ENCODE measurements at places on chromosomes 11 and 22.

GRCh38 chr22:43148581-43148980 lies 2.8 kb upstream of the TSPO start:
- DNase-seq: no peak

DNA sequence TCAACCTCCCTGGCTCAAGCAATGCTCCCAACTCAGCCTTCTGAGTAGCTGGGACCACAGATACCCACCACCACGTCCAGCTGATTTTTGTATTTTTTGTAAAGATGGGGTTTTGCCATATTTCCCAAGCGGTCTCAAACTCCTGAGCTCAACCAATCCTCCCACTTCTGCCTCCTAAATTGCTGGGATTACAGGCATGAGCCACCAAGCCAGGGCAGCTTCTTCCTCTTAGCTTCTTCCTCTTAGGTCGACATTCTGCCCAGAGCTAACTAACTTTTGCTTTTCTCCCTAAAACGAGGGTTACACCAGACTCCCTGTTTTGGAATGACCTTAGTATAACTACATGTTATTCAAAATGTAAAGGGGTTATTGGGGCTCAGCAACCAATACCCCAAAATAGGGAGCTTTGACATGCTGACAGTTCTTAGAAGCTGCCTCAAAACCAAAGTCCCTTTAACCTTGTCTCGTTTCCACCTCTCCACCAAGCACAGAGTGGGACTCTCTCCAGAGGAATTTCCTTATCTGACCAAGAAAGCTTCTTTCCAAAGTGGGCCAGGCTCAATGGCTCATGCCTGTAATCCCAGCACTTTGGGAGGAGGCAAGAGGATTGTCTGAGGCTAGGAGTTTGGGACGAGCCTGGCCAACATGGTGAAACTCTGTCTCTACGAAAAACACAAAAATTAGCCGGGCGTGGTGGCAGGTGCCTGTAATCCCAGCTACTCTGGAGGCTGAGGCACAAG lies 7.0 kb downstream of the HPS5 start:
- no peak for DNase-seq

DNA sequence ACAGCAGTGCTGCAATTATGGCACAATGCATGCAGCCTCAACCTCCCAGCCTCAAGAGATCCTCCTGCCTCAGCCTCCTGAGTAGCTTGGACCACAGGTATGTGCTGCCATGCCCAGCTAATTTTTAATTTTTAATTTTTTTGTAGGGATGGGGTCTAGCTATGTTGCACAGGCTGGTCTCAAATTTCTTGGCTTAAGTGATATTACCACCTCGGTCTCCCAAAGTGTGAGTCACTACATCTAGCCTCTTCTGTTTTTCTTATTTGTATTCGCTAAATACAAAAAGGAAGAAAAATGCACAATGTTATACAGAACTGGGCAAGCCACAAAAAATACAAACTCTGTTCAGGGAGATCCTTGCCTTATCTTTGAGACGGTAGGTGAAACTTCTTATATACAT lies 62.1 kb downstream of the DDI1 start:
- DNase-seq: no peak

DNA sequence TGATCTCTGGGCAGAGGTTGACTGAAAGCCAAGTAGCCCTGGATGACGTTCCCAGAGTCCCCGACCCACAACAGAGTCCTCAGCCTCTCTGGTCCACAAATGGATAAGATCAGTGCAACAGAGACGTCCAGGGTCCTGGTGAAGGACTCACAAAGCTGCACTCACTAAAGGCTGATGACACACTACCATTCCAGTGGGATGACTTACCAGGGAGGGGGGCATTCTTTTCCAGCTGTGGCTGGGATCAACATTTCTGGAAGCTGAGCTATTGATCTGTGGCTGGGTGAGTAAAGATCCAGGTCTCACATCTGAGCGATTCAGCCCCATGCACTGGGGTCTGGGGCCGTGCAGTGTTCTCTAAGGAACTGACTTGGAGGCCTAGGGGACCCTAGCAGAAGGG lies 296.2 kb downstream of the NTM start:
- DNase-seq: no peak

GRCh38 chr11:94885133-94885532 lies 88.2 kb downstream of the CWC15 start:
- no peak for DNase-seq

DNA sequence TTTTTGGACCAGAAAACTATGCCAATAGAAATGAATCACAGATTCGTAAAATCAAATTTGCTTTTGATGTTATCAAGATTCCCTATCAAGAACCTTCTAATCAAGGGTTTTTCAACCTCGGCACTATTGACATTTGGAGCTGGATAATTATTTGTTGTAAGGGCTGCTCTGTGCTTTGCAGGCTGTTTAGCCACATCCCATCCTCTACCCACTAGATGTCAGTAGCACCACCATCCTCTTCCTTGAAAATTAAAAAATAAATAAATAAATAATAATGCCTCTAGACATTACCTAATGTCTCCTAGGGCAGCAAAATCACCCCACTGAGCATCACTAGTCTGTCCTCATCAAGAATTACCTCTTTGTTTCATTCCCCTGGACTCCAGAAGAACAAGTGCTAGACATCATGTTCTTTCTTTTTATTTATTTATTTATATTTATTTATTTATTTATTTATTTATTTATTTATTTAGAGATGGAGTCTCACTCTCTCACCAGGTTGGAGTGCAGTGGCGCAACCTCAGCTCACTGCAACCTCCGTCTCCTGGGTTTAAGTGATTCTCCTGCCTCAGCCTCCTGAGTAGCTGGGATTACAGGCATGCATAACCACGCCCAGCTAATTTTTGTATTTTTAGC lies 744.7 kb downstream of the KCNA4 start:
- no peak for DNase-seq

- no peak for DNase-seq
Observed at GRCh38 chr11:130369141-130369691, 54.5 kb upstream of the ZBTB44 start.

DNA sequence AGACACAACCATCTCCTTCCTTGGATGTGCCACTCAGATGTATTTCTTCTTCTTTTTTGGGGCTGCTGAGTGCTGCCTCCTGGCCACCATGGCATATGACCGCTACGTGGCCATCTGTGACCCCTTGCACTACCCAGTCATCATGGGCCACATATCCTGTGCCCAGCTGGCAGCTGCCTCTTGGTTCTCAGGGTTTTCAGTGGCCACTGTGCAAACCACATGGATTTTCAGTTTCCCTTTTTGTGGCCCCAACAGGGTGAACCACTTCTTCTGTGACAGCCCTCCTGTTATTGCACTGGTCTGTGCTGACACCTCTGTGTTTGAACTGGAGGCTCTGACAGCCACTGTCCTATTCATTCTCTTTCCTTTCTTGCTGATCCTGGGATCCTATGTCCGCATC lies 489 bp downstream of the OR10A4 start:
- no peak for DNase-seq

- DNase-seq: no peak
Observed at GRCh38 chr11:1938343-1939005, 8.7 kb upstream of the MRPL23 start.

DNA sequence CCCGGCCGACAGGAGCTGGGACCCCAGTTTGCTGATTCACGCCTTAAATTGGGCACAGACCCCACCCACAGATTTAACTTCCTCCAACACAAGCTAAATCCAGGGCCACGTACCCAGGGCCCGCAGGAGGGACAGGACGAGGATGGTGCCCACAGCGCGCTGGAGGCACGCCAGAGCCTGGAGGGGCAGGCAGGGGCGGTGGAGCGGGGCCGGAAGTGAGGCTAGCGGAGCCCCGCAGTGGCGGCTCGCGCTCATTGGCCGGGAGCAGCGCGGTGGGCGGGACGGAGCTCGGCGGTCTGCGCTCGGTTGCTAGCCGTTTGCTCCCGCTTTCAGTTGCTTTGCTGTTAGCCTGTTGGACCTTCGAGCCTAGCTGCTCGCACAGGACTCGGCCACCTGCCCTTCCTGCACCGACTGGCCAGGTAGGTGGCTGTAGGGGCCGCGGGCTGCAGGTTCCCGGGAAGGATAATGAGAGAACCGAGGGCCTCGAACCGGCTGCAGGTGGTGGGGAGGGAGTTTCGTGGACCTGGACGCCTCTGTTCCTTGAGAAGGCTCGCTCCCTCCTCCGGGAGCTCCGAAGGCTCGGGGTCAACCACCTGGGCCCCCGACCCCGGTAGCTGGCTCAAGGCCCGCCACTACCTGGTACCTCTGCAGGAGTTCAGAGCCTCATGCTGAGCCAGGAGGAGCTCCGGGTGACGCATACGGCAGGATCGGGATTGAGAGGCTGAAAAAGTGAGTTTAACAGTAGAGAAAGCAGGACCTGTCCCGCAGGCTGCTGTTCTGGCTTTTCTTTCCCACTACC lies at the start of gene CCDC134:
CCDC134 (plus strand) TSS at position 332 of the 799 bp plus-strand sequence. CDS start 8,212 bp downstream, outside the sequence.
- peak; percentile 65 for DNase-seq

- no peak for DNase-seq
Observed at GRCh38 chr11:44171518-44171917, 76.0 kb downstream of the EXT2 start.

DNA sequence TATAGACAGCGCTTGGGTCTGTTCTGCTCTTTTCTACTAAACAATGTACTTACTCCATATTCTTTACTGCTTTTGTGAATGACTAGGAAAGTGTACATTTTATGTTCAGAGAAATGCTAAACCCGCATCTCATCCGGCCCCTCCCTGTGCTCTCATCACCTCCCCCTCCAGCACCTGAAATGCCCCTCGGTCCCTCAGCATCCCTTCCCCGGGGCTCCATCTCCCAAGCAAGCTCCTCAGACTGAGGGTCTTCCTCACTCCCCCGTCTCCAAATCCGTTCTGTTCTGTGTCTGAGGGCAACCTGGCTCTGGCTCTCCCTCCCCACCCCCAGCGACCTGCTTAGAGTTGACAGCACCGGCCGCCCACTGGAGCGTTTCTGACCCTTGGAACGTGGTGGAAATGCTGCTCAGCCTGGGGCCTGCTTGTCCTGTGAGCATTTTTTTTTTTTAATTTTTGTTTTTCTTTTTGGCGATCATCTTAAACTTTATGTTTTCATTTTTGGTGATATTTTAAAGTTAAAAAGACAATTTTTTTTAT lies 1.4 kb downstream of the SELENOO start:
- no peak for DNase-seq

GRCh38 chr22:40261783-40262182 lies 84.1 kb downstream of the TNRC6B start:
- no peak for DNase-seq

- DNase-seq: no peak
Observed at GRCh38 chr11:203056-203944, 3.9 kb downstream of the BET1L start.

DNA sequence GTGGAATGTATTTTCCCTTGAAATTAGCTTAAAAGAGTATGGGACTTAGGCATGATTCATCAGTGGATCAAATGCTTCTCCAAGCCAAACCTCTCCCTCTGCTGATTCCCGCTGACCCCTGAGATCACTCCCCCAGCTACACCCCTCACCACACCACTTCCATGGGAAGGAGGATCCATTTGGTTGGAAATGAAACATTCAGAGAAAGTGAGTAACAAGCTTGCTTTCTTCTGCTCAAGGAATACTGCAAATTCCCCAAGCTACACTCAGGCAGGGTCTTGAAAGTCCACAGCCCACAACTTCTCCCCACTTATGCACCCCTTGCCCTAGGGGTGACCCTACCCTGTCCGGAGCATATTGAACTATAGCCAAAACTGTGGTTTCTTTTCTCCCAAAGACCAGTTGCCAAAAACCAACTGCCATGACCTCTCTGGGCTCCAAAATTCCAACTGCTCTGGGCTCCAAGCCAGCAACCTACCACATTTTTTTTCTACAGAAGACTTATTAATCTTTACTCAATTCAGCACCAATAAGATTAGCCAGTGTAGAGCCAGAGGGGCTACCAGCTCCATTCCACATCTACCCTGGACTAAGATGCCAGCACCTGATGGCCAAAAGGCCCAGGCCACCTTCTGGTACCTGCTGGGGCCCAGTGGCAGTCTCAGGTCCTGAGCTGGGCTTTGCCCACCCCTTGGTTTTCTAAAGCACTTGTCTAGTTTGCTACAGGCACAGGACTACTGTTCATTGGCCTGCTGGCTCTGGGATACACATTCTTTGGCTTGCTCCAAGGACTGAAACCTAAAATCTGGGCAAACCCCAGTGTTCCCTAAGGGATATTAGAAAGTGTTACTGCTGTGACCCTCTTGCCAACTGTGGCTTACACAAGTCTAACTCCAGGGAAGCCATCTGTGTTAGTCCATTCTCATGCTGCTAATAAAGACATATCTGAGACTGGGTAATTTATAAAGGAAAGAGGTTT lies 101.1 kb downstream of the MICAL3 start:
- DNase-seq: no peak

DNA sequence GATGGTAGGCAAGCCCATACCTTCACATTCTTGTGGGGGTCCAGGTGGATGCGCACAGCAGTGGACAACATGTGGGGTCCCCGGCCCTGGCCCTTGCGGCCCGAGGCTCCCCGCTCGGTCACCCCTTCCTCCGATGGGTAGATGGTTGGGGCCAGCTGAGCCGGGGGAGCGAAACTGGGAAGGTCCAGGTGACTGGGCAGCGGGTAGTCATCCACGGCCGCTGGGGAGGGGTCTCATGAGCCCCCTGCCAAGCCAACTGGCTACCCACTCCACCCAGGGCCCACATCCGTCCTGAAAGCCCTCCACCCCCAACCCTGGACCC lies 10.7 kb downstream of the ATG2A start:
- no peak for DNase-seq

DNA sequence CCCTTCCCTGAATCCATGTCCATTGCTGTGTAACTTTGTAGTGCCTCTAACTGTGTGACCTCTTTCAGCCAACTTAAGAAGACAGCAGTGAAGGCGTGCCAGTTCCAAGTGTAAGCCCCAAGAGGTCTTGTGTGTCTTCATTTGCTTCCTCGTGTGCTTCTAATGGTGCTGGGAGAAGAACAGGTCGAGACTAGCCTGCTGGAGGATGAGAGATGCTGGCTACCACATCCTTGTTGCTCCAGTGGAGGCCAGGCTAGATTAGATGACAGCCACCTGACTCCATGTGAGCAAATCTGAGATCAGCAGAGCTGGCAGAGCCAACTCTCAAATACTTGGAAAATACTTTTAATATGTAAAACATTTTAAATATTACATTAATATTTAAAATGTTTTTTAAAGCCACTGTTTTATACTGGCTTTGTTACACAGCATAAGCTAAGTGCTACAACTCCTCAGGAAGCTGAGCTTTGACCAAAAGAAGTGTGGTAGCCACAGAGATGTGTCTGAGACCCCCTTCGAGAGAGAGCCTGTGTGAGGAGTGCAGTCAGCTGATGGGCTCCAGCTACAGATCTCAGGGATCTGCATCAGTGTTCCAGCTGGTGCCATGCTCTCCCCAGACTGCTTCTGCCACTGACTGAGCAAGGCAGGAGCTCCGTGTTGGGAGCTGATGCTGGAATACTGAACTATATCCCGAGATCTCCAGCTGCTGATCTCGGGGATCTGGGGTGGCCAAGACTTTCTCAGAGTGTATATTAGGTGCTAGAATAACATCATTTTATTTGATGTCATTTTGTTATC lies 8.9 kb downstream of the KCNJ11 start:
- DNase-seq: no peak

- DNase-seq: no peak
Observed at GRCh38 chr11:71423181-71423790, 24.9 kb downstream of the DHCR7 start.
